ENCODE measurements at places on chromosomes 12 and 14.

DNA sequence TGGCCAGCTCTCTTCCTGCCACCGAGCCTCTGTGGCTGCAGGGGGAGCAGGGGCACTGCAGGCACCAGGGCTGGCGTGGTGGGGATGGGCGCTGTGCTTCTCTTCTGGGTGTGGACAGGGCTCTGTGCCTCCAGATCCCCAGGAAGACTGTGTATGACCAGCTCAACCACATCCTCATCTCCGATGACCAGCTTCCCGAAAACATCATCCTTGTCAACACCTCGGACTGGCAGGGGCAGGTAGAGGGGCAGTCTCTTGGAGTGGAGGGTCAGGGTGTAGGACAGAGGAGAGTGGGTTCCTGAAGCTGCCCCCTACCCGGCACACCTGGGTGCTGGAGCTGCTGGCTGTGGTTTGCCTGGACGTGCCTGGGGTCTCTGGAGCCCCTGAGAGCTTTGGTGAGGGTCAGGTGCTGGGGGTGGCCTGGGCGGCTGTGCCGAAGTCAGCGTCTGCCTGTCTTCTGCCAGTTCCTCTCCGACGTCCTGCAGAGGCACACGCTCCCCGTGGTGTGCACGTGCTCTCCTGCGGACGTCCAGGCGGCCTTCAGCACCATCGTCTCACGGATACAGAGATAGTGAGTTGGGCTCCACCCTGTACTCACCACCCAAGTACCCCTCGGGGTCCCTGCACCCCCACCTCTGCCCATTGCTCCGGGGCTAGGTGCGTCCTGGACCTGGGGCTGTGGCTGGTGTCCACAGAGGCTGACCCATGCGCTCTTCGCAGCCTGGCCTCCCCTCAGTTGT is 15.8 kb upstream of the TEX22 start:
- DNase-seq = no peak

GRCh38 chr14:89678768-89679167 is 261.7 kb upstream of the FOXN3 start:
- no peak for DNase-seq

GRCh38 chr14:104361921-104362681 is 217.5 kb upstream of the C14orf180 start:
- DNase-seq = no peak

DNA sequence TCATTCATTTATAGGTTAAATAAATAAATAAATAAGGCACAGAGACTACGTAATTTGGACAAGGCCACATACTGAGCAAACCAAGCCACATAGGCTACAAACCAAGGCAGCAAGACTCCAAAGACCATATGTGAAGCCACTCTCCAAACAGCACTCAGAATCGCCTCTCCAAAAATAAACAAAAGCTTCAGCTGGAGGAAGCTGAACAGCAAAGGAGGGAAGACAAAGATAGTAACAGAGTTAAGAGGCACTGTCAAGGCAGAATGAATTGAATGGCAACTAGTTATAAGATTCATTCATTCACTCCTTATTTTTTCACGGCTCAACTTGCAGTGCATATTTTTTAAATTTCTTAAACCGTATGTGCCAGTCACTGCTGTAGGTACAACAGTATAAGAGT is 200.5 kb upstream of the GRIP1 start:
- DNase-seq = no peak

DNA sequence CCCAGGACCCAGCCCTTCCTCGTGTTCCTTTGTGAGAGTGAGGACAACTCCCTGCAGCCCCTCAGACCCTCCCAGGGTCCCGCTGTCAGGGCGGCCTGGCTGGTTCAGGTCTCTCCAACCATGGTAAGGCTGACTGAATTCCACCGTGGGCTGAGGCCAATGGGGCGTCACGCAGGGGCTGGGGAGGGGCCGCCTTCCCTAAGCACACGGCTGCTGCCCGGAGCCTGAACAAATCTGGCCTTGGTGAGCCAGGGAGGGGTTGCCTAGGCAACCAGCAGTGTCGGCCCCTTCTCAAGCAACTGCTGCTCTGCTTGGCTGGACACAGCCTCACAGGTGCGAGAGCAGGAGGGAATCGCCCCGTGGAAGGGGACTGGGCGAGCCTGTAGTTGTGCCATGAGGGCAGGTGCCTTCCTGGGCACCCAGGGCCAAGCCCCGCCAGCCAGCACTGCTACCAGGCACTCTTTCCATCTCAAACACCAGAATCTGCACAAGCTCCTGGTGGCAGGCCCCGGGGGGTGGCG is 37.0 kb upstream of the GALNT9 start:
- no peak for DNase-seq

- DNase-seq = no peak
Observed at GRCh38 chr12:124057691-124058090, 84.7 kb downstream of the ZNF664 start.

GRCh38 chr12:50546441-50547318 is 41.9 kb downstream of the DIP2B start:
- DNase-seq = no peak

GRCh38 chr14:82872494-82872893 is 1338.8 kb upstream of the SEL1L start:
- no peak for DNase-seq

- DNase-seq = peak; percentile 91
Observed at GRCh38 chr12:51025836-51026638, at the start of gene SLC11A2. TSS of gene SLC11A2 (minus strand) at chr12:51026384. CDS start at chr12:51010728, 15,656 bp downstream.

DNA sequence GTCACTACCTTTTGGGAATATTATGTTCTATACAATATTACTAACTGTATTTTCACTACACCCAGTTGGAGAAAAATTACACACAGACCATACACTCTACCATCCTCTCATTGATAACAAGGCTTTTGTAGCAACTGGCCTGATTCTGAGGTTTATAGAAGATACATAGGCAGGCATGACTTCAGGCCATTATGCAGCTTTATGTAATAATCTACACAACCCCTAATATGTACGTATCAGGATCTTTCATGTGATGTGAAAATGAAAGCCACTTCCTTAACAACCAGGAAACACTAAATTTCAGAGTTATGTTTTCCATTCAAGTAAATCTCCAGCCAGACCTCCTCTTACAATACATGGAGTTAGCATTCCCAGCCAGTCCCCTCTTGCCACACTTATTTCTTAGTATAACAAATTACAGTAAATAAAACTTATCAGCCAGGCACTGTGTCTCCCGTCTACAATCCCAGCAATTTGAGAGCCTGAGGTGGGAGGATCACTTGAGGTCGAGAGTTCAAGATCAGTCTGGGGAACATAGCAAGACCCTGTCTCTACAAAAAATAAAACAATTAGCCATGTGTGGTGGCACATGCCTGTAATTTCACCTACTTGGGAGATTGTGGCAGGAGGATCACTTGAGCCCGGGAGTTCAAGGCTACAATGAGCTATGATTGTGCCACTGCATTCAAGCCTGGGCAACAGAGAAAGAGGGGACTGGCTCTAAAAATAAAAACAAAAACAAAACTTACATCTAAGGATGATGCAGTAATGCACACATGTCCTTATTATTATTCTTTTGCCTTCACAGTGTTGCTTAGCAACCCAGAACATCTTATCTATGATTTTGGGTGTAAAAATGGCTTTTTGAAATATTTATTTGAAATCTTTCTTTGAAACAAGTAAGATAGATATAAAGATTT is 10.4 kb upstream of the OSBPL8 start:
- DNase-seq = no peak

DNA sequence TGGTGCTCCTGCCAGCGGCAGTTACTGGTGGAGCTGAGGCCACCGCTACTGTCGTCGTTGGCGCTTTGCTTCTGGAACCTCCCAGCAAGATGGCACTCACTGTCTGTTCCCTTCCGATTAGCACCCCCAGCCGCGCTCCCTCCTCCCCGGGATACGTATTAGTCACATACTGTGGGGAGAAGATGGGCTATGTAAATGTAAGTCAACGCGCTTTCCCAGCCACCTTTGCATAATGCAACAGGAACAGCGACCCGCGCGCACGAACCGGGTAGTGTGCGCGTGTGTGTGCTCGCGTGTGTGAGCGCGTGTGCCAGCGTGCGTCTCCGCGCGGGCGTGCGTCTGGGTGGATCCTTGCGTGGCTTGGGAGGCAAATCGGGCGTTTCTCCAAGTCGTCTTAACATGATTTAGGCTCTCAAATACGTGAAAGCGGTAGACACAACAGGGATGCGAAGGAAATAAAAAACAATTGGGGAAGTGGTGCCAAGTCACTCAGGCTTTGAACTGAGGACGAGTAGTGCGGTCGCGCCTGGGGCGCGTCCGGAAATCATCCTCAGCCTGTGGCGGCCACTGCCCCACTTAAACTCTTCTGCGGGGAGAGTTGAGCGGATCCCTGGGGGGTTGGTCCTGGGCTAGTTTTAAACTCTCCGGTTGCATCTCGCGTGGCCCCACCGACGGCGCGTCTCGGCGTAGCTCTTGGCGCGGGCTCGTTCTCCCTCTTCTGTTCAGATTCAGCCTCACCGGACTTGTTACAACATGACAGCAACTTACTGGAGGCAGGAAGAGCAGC is 1.8 kb downstream of the FLRT2 start:
- DNase-seq = peak; percentile 84

DNA sequence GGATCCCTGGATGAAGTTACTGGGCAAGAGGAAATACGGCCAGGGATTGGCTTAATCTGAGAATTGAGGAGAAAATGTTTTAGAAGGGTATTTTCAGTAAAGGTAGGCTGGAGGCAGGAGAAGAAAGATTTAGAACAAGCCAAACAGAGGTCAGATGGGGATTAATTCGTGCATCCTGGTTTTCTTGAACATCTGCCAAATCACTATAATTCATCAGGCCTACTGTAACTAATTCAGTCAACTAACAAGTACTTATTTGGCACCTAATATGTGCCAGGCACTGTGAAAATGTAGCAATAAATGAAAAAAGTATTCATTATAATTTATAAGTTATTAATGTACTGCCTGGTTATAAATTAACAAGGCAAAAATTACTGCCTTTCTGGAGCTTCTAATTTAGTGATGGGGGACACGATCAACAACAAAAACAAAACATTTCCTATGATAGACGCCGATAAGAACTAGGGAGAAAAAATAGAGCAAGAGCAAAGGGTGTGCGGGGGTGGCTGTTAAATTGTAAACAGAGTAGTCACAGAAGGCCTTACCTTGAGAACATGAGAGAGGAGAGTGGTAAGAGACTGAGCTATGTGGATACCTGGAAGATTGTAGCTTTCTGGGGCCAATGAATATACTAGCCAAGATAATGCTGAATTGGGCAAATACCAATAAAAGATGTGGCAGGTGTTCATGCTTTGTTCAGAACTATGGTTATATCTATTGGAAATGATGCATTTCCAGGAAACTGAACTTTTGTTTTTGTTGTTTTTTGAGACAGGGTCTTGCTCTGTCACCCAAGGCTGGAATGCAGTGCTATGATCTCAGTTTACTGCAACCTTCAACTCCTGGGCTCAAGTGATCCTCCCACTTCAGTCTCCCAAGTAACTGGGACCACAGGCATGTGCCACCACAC is 34.0 kb downstream of the DUSP16 start:
- no peak for DNase-seq

DNA sequence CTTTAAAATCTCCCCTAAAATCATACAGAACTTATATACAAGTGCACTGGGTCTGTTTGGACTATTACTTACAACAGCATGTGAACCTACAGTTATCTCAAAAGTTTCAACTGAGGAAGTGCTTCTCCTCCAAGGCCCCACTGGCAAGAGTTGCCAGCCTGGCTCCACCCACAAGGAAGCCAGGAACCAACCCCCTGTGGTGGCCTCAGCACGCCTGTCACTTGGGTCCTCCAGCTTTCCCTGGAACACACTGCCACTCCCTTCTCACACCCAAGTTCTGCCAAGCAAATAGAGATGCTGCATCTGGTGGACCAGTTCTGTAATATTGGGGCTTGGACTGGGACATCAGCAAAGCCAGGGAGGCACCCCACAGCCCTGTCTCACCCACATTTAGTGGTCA is 115.4 kb downstream of the GCH1 start:
- DNase-seq = no peak

- DNase-seq = peak; percentile 52
Observed at GRCh38 chr14:52551696-52552062, 626 bp downstream of the TXNDC16 start.

- peak; percentile 51 for DNase-seq
Observed at GRCh38 chr12:11650286-11651281, 1.1 kb downstream of the ETV6 start.
